ENCODE measurements at places on chromosomes 6 and 20.

GRCh38 chr20:48310305-48310704 is 517.5 kb downstream of the PREX1 start:
- DNase-seq: no peak

DNA sequence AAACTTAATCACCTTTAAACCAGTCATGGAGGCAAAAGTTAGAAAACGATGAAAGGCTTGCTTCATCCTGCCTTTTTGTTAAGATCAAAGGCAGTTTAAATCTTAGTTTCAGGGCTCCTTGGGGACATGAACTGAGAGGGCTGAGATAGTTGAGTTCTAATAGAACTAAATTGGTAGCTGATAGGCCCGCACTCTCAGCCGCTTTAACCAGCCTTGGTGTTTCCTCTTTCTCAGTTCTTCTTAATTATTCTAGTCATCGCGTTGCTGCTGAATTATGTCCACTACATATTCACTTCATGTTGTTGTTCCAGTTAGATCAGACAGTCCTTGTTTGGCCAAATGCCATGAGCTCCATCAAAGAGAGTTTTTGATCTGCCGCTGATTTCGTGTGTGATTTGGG is 72.5 kb downstream of the ANKS1A start:
- no peak for DNase-seq

- no peak for DNase-seq
These were observed 57.1 kb upstream of the GCM1 start for GRCh38 chr6:53205778-53206177.

DNA sequence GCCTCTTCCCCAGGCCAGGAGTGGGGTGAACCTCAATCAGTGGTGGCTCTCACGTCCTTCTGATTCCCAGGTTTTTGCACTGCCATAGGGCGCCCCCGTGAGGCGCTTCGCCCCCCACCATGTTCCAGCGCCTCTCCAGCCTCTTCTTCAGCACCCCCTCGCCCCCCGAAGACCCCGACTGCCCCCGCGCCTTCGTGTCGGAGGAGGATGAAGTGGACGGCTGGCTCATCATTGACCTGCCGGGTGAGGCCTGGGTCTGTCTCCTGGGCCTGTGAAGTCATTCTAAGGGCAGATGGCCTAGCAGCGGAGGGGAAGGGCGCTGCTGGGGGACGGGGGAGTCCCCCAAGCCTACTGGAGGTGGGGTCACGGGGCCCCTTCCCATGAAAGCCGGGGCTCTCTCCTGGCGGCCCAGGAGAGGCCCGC is 4.5 kb downstream of the TP53INP2 start:
- DNase-seq: no peak

DNA sequence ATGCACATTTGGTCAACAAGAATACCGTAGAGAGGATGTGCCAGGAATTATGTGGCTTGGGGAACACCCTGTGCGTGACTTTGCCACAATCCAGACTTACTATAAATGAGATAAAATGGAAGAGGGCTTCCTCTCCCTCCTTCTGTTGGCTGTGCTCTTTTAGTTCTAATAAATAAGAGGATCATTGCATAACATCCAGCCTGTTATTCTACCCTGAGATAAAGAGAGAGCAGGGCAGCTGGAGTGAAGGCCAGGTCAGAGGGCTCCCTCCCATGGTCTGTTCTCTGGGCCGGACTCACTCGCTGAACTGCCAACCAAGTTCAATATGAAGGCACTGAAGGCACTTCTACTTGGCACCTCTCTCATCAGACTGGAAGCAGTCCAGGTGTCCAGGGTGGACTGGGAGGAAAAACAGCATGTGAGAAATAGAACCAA is 91.7 kb downstream of the MTFR2 start:
- no peak for DNase-seq

DNA sequence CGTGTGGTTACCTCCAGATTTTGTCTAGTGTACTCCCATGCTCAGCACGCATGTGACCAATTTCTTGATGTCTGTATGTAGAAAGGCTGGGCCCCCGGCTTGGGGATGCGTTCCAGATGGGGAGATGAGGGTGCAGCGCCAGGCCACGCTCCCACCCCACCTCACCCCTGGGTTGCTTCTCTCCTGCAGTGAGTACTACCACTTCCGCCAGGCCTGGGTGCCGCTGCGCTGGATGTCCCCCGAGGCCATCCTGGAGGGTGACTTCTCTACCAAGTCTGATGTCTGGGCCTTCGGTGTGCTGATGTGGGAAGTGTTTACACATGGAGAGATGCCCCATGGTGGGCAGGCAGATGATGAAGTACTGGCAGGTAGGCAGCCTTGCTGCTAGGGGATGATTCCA is 11.5 kb upstream of the SRF start:
- DNase-seq: no peak

DNA sequence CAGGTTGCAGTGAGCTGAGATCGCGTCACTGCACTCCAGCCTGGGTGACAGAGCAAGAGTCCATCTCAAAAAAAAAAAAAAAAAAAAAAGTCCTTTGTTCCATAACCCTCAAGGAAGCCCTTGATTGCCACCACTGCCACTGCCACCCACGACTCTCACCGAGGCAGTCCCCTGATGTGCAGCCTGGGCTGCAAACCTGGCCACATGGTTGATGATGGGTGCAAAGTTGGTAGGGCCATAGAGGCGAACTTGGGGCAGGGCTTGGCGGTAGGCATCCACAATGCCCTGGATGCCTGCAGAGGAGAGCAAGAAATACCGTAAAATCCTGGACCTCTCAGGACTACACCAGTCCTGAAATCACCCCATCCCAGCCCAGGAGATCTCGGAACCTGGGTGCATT is 11.5 kb downstream of the SPAG4 start:
- DNase-seq: no peak

GRCh38 chr6:45663251-45664221 is 285.8 kb upstream of the SUPT3H start:
- DNase-seq: peak; percentile 13

GRCh38 chr6:136228814-136229213 is 21.3 kb downstream of the MTFR2 start:
- no peak for DNase-seq

GRCh38 chr20:8557711-8558110 is 425.6 kb downstream of the PLCB1 start:
- no peak for DNase-seq

DNA sequence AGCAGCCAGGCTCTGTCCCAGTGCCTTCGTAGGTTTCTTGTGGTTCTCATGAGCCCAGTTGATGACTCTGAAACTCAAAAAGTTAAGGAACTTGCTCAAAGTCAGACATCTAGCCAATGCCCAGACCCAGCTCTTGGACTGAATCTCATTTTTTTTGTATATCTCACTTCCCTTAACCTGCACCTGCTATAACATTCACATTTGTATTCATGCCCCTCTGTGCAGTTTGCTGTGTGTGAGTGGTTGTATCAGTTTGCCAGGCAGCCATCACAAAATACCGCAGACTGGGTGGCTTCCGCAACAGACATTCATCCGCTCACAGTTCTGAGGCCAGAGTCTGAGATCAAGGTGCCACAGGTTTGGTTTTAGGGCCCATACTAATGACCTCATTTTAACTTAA is 49.9 kb downstream of the IPCEF1 start:
- DNase-seq: no peak

DNA sequence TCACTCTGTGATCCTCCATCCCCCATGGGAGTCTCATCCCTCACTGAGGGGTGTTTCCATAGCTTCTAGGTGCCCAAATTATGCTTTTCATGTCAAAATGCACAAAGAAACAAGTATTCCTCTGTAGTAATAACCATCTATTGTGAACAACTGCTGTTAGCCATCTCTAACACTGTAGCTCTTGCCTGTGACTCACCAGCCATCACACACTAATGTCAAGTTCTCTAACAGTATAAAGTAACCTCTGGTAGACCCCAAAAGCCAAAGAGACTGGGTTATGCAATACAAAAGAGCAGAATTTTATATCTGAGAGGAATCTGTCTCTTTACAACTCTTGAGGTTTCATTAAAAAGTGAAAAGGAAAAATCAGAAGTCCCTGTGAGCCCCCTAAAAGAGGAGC is 25.4 kb upstream of the IYD start:
- no peak for DNase-seq

DNA sequence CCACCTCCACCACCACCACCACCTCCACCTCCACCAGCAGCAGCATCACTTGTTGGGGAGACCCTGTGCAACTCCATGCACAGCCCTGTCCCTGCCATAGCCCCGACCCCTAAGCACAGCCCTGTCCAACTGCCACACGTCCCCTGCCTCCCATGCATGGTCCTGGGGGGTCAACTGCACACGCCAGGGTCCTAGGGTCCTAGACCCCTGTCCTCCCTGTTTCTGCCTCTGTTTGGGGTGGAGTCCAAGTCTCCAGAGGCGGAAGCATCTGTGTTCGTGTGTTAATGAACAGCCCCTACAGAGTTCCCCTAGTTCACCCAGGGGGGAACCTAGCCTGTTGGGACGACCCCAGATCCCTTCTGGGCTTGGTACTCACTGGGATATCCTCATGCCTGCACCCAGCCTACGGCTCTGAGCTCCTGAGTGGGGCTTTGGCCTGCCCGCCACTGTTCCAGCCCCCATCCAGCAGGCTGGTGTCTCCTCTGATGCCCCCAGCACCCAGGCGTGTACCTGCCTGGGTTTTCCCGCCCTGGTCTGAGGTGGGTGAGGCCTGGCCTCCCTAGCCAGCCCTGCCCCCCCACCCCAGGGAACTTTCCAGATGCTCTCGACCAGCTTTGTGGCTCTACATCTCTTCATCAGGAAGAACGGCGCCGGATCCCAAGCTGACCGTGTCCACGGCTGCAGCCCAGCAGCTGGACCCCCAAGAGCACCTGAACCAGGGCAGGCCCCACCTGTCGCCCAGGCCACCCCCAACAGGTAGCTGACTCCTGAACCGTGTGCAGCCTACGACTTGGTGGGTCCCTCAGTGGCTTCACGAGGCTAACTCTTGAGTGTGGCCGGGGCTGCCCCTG is 2.5 kb upstream of the TNFRSF6B start:
- no peak for DNase-seq

DNA sequence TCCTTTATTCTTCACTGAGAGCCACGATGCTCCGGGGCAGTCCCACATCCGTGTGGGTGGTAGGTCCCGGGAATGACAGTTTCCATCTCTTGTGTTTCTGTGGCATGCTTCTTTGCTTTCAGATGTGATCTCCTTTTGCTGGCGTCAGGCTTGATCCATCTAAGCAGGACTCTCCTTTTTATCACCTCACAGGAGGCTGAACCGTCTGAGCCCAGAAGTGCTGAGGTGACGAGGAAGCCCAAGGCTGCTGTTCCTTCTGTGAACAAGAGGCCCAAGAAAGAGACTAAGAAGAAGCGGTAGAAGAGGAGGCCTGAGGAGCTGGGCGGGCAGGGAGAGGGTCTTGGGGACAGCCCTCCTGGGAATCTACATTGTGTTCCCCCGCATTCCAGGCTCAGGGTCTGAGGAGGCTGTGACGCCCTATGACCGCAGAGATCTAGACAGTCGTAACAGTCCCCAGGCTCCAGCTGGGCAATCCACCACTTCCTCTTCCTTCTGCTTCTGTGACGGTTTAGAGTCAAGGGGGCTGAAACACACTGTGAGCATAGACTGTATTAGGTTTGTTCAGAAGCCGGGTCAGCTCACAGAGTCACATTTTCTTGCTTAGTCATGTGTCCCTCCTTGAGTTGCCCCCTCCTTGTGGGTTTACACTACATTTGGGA is 26.8 kb downstream of the MANBAL start:
- DNase-seq: peak; percentile 20

DNA sequence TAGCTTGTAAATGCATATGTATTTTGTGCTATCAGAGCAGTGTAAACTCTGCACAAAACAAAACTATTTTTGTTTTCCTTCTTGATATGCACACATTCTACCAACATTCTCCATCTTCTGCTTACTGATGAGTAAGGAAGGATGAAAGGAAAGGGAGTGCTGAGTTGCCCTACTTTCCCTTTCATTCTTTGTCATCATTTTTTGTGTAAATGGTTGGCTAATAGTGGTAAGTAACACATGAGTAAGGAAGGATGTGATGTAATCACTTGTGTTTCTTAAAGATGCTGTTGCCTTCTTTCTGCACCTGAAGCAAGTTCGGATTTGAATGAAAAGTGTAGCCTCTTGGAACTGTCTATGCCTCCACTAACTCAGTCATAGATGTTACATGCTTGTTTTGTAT is 4.6 kb upstream of the REV3L start:
- DNase-seq: peak; percentile 53

- DNase-seq: no peak
These were observed 721.2 kb downstream of the MAFB start for GRCh38 chr20:39967806-39968205.

DNA sequence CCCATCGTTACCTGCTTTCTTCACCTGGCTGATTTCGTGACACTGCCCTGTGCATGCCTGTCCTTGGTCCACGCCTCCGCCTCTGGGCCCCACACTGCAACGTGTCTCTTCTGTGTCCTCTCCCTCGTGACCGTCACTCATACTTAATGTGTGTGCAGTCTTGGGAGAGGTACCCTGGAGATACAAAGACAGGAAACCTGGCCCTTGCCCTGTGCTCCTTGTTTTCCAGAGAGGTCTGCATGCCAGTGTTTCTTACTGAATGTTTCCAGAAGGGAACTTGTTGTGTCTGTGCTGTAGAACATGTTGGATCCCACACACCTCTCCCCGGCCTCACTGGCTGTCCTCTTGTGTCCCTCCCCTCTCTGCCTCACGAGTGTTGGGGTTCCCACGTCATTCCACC is 45.8 kb downstream of the SNX9 start:
- DNase-seq: no peak

- no peak for DNase-seq
These were observed 51.9 kb upstream of the MARCKS start for GRCh38 chr6:113805173-113805790.

DNA sequence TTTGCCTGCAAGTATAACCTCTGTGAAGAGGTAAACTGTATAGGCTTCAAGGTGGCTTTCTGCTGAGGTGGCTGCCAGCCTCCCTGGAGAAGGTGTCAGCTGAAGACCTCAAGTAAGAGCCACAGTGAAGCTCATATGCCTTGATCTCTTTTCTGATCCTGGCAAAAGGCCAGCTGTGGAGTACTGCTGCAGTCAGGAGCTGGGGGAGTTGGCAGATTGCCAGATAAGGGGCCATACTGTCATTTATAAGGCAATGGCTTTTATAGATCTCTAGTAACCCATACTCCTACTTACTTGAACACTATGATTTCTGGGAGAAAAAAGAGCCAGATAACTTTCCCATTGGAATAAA is 8.8 kb upstream of the CEP85L start:
- DNase-seq: no peak

GRCh38 chr20:62693524-62693922 is 15.1 kb upstream of the NTSR1 start:
- no peak for DNase-seq

DNA sequence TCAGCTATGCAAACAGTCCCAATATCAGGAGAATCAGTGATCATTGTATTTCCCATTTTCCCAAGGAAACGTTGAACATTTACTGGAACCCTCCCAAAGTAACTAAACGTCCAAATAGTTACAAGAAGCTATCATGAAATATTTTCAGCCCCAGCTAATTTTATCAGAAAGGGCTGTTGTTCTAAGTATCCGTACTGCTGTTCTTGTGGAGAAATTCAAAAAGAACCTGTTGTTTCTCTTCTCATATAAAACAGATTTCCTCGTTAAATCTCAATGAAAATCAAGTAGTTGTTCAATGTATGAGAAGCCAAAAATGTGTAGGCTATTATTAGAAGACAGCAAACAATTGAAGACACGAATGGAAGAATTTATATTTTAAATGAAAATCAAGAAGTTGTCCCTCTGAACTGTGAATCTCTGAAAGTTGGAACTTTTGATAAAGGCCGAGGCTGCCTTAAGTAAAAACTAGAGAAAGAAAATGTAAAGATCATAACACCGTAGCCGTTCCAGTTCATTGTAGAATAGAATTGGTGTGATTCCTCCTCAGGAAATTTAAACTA is 107.7 kb downstream of the HFE start:
- no peak for DNase-seq

- peak; percentile 12 for DNase-seq
These were observed 1.5 kb upstream of the ASF1A start for GRCh38 chr6:118892355-118892991.

GRCh38 chr20:40785346-40785745 is 96.3 kb upstream of the MAFB start:
- DNase-seq: no peak

All from immature natural killer cell (primary cell).